NCI-H1694 treated with DMSO at 0.1 percent for 48 hours (cell line): ENCODE measurements at places on chromosomes 6 and 20.

DNA sequence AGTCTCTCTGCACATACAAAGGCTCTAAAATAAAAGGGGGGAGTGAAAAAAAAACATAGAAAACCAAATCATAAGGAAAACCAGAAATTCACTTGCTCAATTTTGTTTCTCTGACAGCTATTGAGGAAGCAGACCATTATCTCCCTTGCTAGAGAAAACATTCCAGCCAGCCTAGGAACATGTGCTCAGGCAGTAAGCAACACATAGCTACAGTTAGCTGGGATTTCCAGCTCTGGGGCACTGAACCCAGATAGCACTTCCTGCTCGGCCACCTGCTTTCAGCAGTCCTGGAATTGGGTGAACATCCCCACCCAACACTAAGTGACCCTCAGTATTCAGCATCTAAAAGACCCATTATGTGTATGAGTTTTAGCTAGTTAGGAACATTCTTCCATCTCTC is 61.3 kb downstream of the TNFRSF21 start:
- DNase-seq, result no peak

DNA sequence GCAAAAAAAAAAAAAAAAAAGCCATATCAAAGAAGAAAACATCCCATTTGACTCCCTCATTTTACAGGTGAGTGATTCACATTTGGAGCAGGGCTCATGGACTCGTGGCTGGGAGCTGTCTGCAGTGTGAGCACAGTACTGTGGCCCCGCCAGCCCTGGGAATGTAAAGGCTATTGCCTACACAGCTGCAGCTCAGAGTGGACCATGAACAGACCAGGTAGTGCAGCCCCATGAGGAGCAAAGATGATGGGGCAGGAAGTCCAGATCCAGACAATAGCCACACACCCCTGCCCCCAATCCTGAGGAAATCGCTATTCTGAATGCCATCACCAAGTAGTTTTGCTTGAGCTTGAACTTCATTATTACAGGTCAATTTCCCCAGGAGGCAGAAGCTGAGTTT is 55.4 kb downstream of the LINC00237 start:
- no peak for DNase-seq

GRCh38 chr6:137801352-137802114 is 65.5 kb upstream of the TNFAIP3 start:
- DNase-seq, result no peak

GRCh38 chr6:73579389-73579788 is 58.6 kb upstream of the EEF1A1 start:
- no peak for DNase-seq

- no peak for DNase-seq
Observed at GRCh38 chr20:12219798-12220197, 302.1 kb downstream of the BTBD3 start.

DNA sequence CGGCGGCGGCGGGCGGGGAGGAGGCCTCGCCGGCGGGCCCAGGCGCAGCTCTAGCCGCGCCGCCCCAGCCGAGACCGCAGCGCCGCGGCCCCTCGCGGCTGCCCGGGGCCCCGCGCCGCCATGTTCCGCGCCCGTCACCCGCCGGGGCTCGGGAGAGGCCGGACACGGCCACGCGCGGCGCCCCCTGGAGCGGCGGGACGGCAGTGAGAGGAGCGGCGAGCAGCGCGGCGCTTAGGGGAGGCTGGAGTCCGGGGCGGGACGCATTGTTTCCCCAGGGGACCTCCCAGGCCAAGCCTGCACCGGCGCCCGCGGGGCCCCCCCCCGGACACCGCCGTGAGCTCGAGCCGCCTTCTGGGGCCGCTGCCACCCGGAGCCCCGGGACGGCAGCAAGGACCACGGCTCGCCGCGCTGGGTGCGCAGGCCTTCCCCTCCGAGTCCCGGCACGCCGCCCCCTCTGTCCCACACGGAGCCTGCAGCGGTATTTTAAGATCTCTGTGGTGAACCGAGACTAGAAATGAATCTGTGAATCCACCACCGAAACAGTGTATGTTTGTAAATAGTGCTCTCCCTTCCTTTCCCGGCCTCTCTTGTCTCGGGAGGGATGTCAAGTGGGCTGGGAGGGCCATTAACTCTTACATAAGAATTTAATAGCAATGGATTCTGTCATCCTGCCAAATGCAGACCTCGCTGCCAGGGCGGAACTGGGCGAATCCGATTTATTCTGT is 424 bp upstream of the KIF13A start:
- DNase-seq, result peak; percentile 46

GRCh38 chr6:112622036-112622435 is 274.9 kb downstream of the RFPL4B start:
- DNase-seq, result no peak

DNA sequence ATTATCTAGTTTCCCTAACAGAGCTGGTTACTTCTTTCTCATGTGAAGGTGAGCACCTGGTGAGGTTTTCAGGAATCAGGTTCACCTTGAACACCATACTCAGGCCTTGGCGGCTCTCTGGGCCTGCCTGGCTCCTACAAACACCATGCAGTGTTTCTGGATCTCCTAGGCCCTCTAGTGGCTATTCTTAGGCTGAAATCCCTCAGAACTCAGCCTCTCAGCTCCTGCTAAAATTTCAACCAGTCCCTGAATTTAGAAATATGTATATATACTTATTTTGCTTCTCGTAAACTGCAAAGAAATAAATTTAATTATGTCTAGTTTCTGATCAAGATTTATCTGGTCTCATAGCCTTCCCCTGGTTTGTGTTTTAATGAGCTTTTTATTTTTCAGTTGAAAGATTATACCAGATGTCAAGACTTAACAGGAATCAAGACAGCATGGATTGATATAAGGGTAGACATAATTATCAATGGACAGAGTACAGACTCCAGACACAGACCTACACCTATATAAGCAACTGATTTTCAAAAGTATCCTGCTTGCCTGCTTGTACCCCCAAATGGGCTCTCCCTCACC is 55.9 kb downstream of the ANKEF1 start:
- peak; percentile 66 for DNase-seq
